ENCODE measurements at places on chromosomes 12 and 14. TPM values are rescaled to one million over a fixed set of nuclear protein-coding genes. Genes with fewer than 3 reads are reported as not detected.
A peak's percentile ranks its signal among the peaks of the same experiment; 100 is the strongest.

Gene PLA2G1B
- total RNA-seq, result not detected

Gene TIGAR
- total RNA-seq, result 16.7 TPM

Gene NPAS3
- 3.6 TPM for total RNA-seq

- no peak for DNase-seq
- peaks cover 7% of the 10 kb centered on the region for H3K4me1 ChIP-seq
- no peaks in the 10 kb centered on the region for H3K27me3 ChIP-seq
- H3K36me3 ChIP-seq, result no peaks in the 10 kb centered on the region
- peak overlapping the region; percentile 53 for H3K4me3 ChIP-seq
These were observed 512 bp upstream of the RND1 start for GRCh38 chr12:48866052-48866711.

Gene PTPRB
- total RNA-seq, result 123 TPM

Gene TMTC1
- total RNA-seq, result 137 TPM

GRCh38 chr12:113297214-113297587 lies 37.7 kb downstream of the SLC8B1 start:
- peaks cover 98% of the 10 kb centered on the region for H3K36me3 ChIP-seq
- no peak overlapping the region for H3K4me3 ChIP-seq
- no peak for DNase-seq

- H3K27me3 ChIP-seq, result no peaks in the 10 kb centered on the region
- DNase-seq, result no peak
These were observed 15.7 kb downstream of the MUCL1 start for GRCh38 chr12:54870048-54870447.

DNA sequence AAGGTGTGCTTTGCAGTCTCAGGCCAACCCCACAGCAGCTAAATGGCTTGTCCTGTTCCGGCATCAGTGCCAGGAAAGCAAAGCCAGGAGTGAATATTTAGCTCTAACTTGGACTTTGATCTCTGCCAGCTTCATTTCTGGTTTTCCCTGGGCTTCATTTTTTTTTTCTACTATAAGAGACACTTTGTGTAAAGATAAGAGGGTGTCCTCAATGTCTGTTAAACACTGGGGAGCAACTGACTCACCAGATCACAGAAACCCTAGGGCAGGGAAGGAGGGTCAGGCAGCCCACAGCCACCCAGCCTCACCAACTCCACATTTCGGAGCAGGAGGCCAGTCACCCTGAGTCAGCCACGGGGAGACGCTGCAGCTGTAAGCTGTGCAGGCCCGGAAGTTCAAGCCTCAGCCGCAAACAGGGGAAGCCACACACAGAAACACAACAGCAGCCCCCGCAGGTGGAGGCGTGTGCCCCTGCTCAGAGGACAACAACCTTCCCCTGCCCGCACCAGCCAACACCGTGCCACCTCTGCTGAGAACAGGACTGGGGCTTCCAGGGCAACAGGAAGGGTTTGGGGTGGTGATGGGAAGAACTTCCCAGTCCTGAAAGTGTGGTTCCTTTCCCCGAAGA lies 6.3 kb downstream of the TNFRSF1A start:
- H3K4me1 ChIP-seq, result peaks cover 81% of the 10 kb centered on the region
- peak overlapping the region; percentile 97 for H3K27ac ChIP-seq
- peak; percentile 96 for DNase-seq
- H3K36me3 ChIP-seq, result peaks cover 46% of the 10 kb centered on the region

GRCh38 chr14:51185754-51186153 lies 54.3 kb upstream of the TMX1 start:
- H3K36me3 ChIP-seq, result no peaks in the 10 kb centered on the region
- DNase-seq, result no peak
- no peaks in the 10 kb centered on the region for H3K4me1 ChIP-seq
- no peak overlapping the region for H3K27ac ChIP-seq

DNA sequence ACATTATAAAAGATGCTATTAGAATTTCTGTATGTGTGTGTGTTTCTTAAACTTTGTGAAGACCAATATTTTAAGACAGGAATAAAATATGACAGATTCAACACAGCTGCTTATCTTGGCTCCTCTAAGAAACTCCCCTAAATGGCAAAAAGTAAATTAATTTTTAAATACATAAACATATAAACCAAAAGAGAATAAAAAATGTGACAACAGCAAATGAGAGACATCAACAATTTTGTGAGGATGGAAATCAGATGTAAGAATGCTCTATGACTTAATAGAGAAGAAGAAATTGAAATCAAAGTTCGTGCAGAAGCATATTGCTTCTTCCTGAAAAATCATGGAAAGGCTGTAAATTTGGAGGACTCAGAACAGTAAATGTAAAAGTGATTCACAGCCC lies 1083.8 kb downstream of the FLRT2 start:
- H3K36me3 ChIP-seq, result no peaks in the 10 kb centered on the region
- H3K4me1 ChIP-seq, result no peaks in the 10 kb centered on the region

Gene DIP2B
- 61.3 TPM for total RNA-seq

GRCh38 chr12:29707846-29708245 lies 75.9 kb downstream of the TMTC1 start:
- H3K27me3 ChIP-seq, result no peaks in the 10 kb centered on the region
- H3K27ac ChIP-seq, result no peak overlapping the region
- H3K4me1 ChIP-seq, result peaks cover 6% of the 10 kb centered on the region
- no peak overlapping the region for H3K4me3 ChIP-seq
- DNase-seq, result no peak
- no peaks in the 10 kb centered on the region for H3K36me3 ChIP-seq

GRCh38 chr12:4214877-4215228 lies 58.7 kb upstream of the CCND2 start:
- H3K27ac ChIP-seq, result peak overlapping the region; percentile 69
- no peaks in the 10 kb centered on the region for H3K27me3 ChIP-seq
- no peak for DNase-seq
- H3K4me3 ChIP-seq, result no peak overlapping the region

Gene TRPV4
- 3.9 TPM for total RNA-seq

Gene PLEKHD1
- 0.17 TPM for total RNA-seq

- H3K36me3 ChIP-seq, result no peaks in the 10 kb centered on the region
- no peak overlapping the region for H3K4me3 ChIP-seq
- H3K27me3 ChIP-seq, result no peaks in the 10 kb centered on the region
- DNase-seq, result no peak
These were observed 17.9 kb downstream of the DERA start for GRCh38 chr12:15928870-15929571.

- no peaks in the 10 kb centered on the region for H3K4me1 ChIP-seq
- peaks cover 12% of the 10 kb centered on the region for H3K27me3 ChIP-seq
- no peak overlapping the region for H3K27ac ChIP-seq
These were observed 211.0 kb downstream of the TBX5 start for GRCh38 chr12:114194956-114195355.

GRCh38 chr12:22477894-22478287 lies 66.5 kb downstream of the C2CD5 start:
- no peaks in the 10 kb centered on the region for H3K27me3 ChIP-seq
- H3K4me1 ChIP-seq, result no peaks in the 10 kb centered on the region
- DNase-seq, result no peak
- H3K4me3 ChIP-seq, result no peak overlapping the region
- no peak overlapping the region for H3K27ac ChIP-seq

- H3K36me3 ChIP-seq, result no peaks in the 10 kb centered on the region
- H3K27ac ChIP-seq, result no peak overlapping the region
- no peak overlapping the region for H3K4me3 ChIP-seq
- DNase-seq, result no peak
These were observed 300.4 kb upstream of the CLEC14A start for GRCh38 chr14:38556252-38556651.

GRCh38 chr14:87960013-87960787 lies 32.8 kb downstream of the GALC start:
- no peaks in the 10 kb centered on the region for H3K4me1 ChIP-seq
- H3K27ac ChIP-seq, result no peak overlapping the region
- H3K4me3 ChIP-seq, result no peak overlapping the region

- peaks cover 53% of the 10 kb centered on the region for H3K4me1 ChIP-seq
- no peaks in the 10 kb centered on the region for H3K36me3 ChIP-seq
- no peak for DNase-seq
- H3K27me3 ChIP-seq, result no peaks in the 10 kb centered on the region
- H3K27ac ChIP-seq, result no peak overlapping the region
- H3K4me3 ChIP-seq, result no peak overlapping the region
These were observed 34.8 kb downstream of the SPPL3 start for GRCh38 chr12:120869376-120869775.

DNA sequence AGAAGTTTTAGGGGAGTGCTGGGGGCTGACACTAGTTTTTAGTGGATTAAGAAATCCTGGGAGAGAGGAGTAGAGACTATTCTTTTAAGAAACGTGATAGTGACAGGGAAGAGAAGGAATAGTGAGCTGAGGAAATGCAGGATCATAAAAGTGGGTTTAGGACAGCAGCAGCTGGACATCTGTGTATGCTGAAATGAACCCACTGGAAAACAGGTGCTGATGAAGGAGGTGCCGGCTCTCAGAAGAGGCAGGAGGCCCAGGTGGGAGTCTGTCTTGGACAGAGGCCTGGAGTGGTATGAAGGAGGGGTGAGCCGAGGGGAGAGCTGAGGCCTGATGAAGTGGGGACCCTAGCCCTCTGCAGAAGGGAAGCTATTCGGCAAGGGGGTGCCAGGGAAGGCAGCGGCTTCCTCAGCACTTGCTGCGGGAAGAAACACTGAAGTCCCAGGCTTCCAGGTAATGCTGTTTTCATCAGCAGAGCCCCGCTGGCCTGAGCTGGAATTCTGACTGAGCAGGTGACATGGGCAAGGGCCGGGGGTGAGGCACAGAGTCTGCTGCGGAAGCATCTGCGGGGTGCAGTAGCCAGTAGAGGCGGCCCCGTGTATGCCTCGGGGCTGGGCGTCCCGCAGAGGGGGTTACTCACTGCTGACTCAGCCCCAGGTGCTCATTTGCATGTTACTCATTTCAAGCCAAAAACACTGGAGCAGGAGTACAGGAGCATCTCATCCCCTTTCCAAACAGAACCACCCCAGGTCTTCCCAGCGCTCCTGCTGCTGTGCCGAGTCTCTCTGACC lies 89.7 kb downstream of the TMCC3 start:
- H3K4me1 ChIP-seq, result no peaks in the 10 kb centered on the region
- H3K36me3 ChIP-seq, result no peaks in the 10 kb centered on the region
- peak; percentile 80 for DNase-seq

Gene PPP1R13B
- total RNA-seq, result 23.4 TPM

GRCh38 chr14:98977451-98977850 lies 294.5 kb downstream of the BCL11B start:
- H3K27me3 ChIP-seq, result no peaks in the 10 kb centered on the region
- H3K4me3 ChIP-seq, result no peak overlapping the region
- H3K36me3 ChIP-seq, result no peaks in the 10 kb centered on the region
- H3K27ac ChIP-seq, result no peak overlapping the region

DNA sequence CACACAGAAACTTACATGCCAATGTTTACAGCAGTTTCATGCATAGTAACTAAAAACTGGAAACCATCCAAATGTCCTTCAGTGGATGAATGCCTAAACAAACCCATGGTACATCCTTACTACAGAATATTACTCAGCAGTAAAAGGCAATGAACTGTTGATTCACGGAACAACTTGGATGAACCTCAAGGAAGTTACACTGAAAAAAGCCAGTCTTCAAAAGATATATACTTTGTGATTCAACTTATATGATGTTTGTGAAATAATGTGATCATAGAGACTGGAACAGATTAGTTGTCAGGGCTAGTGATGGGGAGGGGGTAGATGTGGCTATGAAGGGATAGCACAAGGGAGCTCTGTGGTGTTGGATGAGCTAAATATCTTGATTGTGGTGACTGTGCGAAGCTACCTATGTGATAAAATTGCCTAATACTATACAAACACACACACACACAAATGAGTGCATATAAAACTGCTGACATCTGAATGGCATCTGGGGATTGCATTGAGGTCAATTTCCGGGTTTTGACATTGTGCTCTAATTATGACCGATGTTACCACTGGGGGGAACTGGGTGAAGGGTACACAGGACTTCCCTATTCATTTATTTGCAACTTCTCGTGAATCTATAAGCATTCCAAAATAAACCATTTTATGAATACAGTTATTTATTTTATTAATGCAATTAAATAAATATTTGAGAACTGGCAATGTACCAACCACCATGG lies 94.3 kb downstream of the RIN3 start:
- H3K27me3 ChIP-seq, result no peaks in the 10 kb centered on the region
- H3K4me3 ChIP-seq, result no peak overlapping the region
- no peaks in the 10 kb centered on the region for H3K36me3 ChIP-seq
- H3K4me1 ChIP-seq, result peaks cover 4% of the 10 kb centered on the region
- H3K27ac ChIP-seq, result peak overlapping the region; percentile 86

DNA sequence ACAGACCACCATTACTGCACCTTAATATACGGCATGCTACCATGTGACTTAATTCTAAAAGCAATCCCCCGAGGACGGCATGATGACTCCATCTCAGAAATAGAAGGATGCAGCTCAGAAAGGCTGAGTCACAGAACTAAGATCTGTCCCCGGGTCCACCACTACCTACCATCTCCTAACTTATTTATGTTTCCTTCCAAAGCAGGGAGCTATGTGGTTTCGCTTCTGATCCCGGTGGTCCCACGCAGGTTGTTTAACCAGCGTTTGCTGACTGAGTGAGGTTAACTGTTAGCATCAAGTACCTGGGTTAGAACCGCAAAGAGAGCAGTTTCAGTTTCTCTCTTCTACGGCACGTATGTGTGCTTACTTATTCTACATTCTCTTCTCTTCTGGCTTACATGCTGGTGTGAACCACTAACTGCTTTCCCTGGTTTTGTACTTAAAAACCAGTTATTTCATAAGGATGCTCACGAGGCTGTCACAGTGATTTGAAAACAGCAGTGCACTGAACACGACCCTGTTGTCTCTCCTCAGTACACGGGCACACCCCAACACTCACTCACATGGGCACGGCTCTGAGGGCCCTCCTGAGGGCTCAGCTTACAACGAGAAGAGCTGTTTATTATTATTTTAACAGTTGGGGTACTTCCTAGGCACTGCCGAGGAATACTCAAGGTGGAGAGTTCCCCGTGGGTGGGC lies 66.7 kb downstream of the CCDC88C start:
- H3K27me3 ChIP-seq, result no peaks in the 10 kb centered on the region
- DNase-seq, result peak; percentile 74
- H3K36me3 ChIP-seq, result no peaks in the 10 kb centered on the region
- peak overlapping the region; percentile 3 for H3K4me3 ChIP-seq
- peaks cover 89% of the 10 kb centered on the region for H3K4me1 ChIP-seq

DNA sequence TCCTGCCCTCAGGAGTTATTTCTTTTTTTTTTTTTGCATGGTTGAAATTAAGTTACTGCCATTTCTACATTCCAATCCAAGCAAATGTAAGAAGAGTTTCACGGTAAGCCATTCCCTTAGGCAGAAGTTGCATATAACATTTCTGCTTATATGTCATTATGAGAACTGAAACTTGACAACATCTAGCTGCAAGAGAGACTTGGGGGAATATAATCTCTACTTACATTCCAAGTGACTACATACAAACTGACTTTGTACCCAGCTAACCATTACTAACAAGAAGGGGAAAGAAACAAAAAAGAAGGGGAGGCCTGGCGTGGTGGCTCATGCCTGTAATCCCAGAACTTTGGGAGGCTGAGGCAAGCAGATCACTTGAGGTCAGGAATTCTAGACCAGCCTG lies 7.3 kb upstream of the RESF1 start:
- no peaks in the 10 kb centered on the region for H3K36me3 ChIP-seq
- no peak overlapping the region for H3K27ac ChIP-seq
- DNase-seq, result no peak
- H3K4me3 ChIP-seq, result no peak overlapping the region
- peaks cover 58% of the 10 kb centered on the region for H3K4me1 ChIP-seq
- no peaks in the 10 kb centered on the region for H3K27me3 ChIP-seq

Gene OLR1
- 1.2 TPM for total RNA-seq

Gene SLC16A7
- 61.0 TPM for total RNA-seq

GRCh38 chr14:51792809-51793208 lies 67.6 kb upstream of the GNG2 start:
- H3K27ac ChIP-seq, result no peak overlapping the region
- no peak overlapping the region for H3K4me3 ChIP-seq
- H3K4me1 ChIP-seq, result no peaks in the 10 kb centered on the region
- H3K36me3 ChIP-seq, result no peaks in the 10 kb centered on the region

GRCh38 chr12:125194163-125194773 lies 129.0 kb downstream of the AACS start:
- H3K27ac ChIP-seq, result no peak overlapping the region
- no peak for DNase-seq
- H3K27me3 ChIP-seq, result peaks cover 71% of the 10 kb centered on the region
- H3K4me1 ChIP-seq, result no peaks in the 10 kb centered on the region
- H3K4me3 ChIP-seq, result no peak overlapping the region
- no peaks in the 10 kb centered on the region for H3K36me3 ChIP-seq
